Hindlimb muscle (tissue), 1 donor: ENCODE measurements at places on chromosomes 3 and 15. TPM values are rescaled to one million over a fixed set of nuclear protein-coding genes. Genes with fewer than 3 reads are reported as not detected.

- no peak for DNase-seq
Measured at GRCh38 chr3:146503461-146504202, 34.3 kb upstream of the PLSCR2 start.

- no peak for DNase-seq
Measured at GRCh38 chr3:61158216-61158615, 93.0 kb downstream of the FHIT start.

DNA sequence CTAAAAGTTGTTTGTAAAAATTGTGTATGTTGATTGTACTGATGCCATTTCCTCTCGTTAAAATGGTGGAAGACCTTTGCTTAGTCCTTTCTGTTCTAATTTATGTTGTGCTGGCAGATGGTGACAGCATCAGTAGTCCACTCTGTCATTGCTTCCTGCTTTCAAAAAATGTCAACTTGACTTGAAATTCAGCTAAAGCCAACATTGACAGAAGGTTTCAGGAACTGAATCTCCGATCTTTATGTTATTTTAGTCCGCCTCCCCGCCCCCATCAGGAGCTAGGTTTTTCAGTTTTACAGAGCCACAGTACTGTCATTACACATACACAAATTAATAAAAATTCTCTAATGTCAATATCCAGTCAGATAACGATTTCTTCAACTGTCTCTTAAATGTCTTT, 1.5 kb downstream of the CEP63 start:
- DNase-seq: no peak

DNA sequence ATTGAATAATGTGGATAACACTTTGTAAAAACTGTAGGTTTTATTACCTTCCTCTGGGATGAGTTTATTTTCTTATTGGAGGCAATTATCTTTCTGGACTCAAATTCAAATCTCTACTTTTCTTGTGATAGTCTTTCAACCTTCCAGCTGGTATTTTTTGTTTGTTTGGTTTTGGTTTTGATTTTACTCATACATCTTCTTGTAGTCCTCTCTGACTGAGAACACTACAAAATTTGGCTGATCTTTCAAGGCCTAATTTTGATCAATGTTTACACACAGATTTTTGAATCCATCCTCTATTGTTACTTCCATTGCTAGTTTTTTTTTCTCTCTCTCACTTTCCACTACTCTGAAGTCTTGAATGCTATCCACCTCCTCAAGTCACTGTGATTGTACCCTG, 303.8 kb upstream of the NECTIN3 start:
- DNase-seq: no peak

DNA sequence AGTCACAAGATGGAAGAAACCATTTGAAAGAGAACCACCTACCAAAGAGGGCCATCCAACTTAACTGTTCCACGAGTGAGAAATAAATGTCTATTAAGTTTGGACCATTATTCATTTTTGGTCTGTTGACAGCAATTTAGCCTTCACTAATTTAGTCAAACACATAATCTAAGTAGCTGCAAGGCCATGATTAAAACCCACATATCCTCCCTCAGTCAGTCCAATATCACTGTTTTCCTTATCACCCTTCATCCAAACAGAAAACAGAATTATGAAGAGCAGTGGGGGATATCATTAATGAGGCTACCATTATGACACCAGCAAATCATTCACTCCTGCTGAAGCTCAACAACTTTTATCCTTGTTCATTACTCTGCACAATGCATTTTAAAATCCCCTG, 52.0 kb downstream of the PIK3CB start:
- DNase-seq: no peak

DNA sequence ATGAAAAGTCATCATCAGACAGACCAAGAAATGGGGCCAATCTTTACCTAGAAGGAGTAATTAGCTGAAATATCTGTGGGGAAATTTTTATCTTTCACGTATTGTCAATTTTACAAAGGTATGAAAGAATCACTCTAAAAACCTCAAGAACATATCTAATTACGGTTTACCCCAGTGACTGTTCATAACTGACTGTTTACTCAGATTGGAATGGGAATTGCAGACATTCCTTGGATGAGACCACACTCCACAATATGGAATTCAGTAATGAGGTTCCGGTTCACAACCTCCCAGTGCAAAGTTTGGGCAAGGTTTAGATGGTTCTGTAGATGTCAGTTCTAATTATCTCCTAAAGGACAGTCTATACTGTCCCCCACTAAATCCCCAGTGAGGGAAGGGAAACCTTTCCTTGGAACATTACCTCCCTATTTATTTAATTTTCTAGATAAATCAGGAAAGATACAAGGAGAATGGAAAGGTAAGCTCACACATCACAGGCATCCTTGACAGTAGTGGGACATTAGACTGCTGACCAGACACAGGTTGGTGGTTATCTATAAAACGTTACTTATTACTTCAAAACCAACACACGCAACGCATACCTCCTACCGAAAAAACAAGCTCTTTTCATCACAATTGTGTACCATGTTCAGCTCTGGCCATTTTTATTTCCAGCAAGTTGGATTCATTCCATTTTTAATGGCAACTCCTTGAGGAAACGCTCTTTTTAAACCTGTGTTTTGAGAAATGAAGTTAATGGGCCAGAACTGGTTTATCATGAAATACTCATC, 129.9 kb downstream of the RORA start:
- no peak for DNase-seq

Gene SLC6A20
- polyA plus RNA-seq: 0.15 TPM

Gene CX3CR1
- polyA plus RNA-seq: 6.7 TPM

Gene LRRC31
- not detected for polyA plus RNA-seq

- DNase-seq: no peak
Measured at GRCh38 chr3:25945366-25945765, 155.5 kb downstream of the OXSM start.

Gene PIF1
- polyA plus RNA-seq: 8.6 TPM

GRCh38 chr15:73495181-73495580, 52.2 kb downstream of the REC114 start:
- DNase-seq: no peak

Gene PLOD2
- 10.7 TPM for polyA plus RNA-seq

DNA sequence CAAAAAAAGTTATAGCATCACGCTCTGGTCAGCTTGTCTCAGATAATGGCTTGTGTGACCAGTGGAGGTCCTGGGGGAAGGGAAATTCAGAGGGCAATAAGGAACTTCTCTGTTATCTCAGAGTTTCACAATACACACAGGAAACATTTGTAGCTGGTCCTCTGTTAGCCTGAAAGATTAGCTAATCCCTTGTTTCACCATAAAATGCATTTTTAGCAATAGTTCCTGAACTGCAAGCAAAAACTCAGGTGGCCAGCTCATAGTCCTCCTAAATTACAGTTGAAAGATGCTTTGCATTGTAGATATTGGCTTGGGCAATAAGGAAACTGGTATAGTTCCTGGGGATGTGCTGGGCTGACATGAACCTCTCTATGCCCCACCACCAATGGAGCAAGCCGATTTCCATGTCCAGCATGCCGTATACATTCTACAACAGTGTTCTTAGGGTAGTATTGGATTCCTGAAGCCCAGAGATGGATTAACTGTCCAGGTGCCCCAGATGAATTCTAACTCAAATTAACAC, 141.5 kb upstream of the TBL1XR1 start:
- DNase-seq: no peak

DNA sequence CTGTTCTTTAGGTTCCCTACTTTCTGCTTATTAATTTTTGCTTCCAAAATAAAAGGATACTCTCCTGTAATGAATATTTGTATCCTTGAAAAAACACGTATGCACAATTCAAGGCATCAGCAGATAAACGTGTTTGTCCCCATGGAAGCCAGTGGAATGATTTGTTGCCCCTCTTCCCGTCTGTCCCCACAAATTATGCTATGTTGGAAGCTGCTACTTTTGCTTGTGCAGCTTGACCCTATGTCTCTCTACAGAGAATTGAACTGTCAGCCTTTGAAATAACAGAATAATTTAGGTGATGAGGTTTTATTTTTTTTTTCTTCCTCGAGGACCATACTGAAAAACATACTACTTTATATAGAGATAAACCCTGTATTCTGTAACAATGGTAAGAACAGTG, 401.5 kb upstream of the GOLIM4 start:
- DNase-seq: no peak

Gene CPNE4
- 0.15 TPM for polyA plus RNA-seq

DNA sequence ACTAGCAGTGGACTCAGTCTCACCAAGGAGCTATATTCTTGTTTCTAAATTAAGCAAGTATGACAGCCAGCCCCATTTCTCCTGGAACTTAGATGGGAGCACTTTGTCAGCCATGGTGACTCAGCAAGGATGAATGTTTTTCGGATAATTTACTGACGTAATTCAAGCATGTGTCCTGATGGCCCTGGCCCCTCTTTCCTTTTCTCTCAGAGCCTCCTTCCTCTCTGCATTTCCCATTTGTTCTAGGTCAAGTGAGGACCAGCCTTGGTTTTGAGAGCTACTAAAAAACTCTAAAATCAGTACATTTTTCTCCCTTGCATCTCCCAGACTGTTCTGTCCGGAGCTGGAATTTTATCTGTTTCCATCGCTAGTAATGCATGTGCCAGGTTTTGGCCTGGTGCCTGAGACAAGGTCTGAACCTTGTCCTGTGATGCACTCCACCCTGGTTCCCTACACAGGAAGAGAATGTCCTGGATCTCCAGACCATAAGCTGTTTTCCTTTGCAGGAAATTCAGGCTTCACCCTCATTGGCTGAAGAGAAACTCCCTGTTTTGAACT, 256.6 kb upstream of the ROPN1 start:
- peak; percentile 22 for DNase-seq

GRCh38 chr15:68550498-68551295, 28.1 kb upstream of the CORO2B start:
- DNase-seq: peak; percentile 56

Gene KLHL24
- 37.0 TPM for polyA plus RNA-seq

- no peak for DNase-seq
Measured at GRCh38 chr3:42664438-42664803, 10.9 kb downstream of the ZBTB47 start.

Gene TTC21A
- polyA plus RNA-seq: 2.9 TPM

Gene MESP2
- 0.22 TPM for polyA plus RNA-seq

Gene PPP1R14D
- polyA plus RNA-seq: not detected

DNA sequence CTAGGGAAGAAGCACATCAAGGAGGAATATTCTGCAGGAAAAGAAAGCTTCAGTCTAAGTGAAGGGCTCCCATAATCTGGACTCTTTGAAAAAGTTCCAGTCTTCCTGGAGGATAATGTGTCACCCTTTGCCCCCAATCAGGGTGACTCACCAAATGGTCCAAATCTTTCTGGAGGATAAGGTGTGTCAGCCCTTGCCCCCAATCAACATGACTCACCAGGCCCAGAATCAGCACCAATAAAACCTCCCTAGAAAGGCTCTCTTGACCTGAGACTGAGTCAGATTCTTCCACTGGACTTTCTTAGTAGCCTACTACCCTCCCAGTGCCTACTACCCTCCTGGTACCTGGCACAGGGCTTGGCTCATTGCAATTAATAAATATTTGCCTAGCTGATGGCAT, 9.5 kb upstream of the ARL14 start:
- no peak for DNase-seq

DNA sequence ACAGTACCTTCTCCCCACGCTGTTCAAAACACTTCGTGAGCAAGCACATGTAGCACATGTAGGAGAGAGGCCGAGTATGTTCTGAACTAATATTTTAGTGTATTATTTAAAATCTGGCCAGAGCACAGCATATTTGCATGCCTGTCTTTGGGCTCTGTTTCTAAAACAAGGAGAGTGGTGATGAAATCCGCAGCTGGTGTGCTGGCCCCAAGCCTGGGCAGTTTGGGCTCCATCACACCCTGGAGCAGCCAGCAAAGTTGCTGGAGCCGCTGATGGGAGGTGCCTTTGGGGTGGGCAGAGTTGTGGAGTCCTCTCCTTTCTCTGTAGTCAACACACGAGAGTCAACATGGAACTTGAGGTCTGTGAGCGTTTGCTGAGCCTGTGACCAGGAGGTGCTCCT, 116.6 kb downstream of the SLCO3A1 start:
- DNase-seq: peak; percentile 59

Gene GABRR3
- polyA plus RNA-seq: not detected

Gene AMT
- 9.2 TPM for polyA plus RNA-seq

Gene ACAN
- polyA plus RNA-seq: 4.5 TPM

Gene TMEM45A
- 12.1 TPM for polyA plus RNA-seq
